GM23338 (cell line): ENCODE measurements at places on chromosomes 13 and 19. TPM values are rescaled to one million over a fixed set of nuclear protein-coding genes. Genes with fewer than 3 reads are reported as not detected.

Gene DACT3
- 1.2 and 2.6 TPM in 2 replicates for total RNA-seq

Gene METTL21C
- total RNA-seq = not detected in 2 replicates

DNA sequence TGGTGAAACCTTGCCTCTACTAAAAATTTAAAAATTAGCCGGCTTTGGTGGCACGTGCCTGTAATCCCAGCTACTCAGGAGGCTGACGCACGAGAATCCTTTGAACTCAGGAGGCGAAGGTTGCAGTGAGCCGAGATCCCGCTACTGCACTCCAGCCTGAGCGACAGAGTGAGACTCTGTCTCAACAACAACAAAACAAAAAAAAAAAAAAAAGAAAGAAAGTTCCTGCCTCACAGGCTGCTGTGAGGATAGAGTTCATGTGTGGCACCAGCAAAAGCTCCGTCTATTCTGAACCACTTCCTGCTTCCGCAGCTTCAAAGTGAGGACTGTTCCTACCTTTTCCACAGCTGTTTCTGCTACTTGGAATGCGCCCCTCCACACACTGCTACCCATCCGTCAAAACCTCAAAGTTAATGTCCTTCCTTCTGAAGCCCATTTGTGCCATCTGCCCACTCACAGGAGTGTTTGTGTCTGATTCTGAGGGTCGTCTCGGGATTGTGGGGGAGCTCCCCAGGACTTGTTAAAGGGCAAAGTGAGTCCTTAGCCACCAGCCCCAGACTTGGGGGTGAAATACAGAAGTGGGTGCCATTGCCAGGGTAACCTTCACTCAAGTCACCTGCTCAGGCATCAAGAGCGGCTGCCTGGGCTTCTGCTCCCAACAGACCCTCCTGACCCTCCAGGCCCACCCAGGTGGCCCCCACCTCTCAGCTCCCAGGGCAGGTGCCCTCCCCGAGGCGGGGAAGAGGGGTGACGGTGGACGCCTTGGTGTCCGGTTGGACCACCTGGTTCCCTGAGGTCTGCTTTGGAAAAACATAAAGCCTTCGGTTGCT, 2.9 kb downstream of the MFSD12 start:
- no peak overlapping the region for H3K27ac ChIP-seq
- no peaks in the 10 kb centered on the region for H3K36me3 ChIP-seq
- H3K27me3 ChIP-seq = peaks cover 10% of the 10 kb centered on the region; the same call in 1 of the 2 replicates
- no peak for DNase-seq
- no peaks in the 10 kb centered on the region; the same call in 1 of the 2 replicates for H3K4me1 ChIP-seq

Gene PRR36
- total RNA-seq = 12.1 and 17.6 TPM in 2 replicates

Gene C19orf67
- total RNA-seq = not detected in 2 replicates

- no peak overlapping the region for H3K4me3 ChIP-seq
- peaks cover 11% of the 10 kb centered on the region for H3K4me1 ChIP-seq
- no peak overlapping the region for H3K27ac ChIP-seq
- DNase-seq = no peak
- no peaks in the 10 kb centered on the region for H3K27me3 ChIP-seq
- H3K36me3 ChIP-seq = no peaks in the 10 kb centered on the region
Measured at GRCh38 chr13:51064753-51065152, 46.3 kb downstream of the C13orf42 start.

DNA sequence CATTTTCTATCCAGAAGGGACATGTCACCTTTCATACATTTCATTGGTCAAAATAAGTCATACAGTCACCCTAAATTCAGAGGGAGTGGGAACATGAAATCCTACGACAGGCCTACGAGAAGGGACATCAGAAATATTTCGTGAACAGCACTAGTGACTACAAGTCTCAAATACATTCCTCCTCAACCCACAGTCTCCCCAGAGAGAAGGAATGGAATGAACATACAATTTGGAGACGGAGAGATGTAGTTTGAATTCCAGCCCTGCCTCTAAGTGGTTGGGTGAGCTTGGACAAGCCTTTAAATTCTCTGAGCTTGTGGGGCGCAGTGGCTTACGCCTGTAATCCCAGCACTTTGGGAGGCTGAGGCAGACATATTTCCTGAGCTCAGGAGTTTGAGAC, 9.9 kb downstream of the SERTM1 start:
- H3K4me3 ChIP-seq = no peak overlapping the region
- peaks cover 19% of the 10 kb centered on the region for H3K4me1 ChIP-seq
- no peaks in the 10 kb centered on the region for H3K27me3 ChIP-seq

Gene PRODH2
- not detected in 2 replicates for total RNA-seq

Gene TUBB4A
- 31.1 and 41.7 TPM in 2 replicates for total RNA-seq

DNA sequence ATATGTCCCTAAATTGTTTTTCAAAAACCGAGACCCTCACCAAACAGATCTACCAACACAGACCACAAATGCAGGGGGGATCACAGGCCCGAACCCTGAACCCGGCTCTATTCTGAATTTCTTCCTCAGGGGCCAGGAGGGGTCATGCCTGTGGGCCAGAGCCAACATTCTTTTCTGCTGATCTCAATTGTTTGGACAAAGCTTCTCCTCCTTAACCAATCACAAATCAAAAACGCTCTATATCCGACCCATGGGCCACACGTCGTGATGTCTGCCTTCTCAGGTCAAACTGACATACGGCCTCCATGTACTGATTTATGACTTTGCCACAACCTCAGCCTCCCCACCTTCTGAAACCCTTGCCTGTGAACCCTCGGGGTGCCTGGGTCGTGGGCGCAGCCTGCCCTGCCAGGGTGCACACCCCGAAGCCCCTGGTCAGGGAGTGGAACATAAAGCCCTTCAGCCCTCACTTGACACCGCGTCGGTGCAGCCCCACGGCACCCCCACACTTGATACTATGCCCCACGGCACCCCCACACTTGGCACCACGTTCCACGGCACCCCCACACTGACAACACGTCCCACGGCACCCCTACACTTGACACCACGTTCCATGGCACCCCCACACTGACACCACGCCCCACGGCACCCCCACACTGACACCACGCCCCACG, 58.4 kb upstream of the C13orf46 start:
- H3K4me1 ChIP-seq = peaks cover 5% of the 10 kb centered on the region; the same call in 1 of the 2 replicates
- no peak overlapping the region for H3K27ac ChIP-seq
- no peak for DNase-seq

DNA sequence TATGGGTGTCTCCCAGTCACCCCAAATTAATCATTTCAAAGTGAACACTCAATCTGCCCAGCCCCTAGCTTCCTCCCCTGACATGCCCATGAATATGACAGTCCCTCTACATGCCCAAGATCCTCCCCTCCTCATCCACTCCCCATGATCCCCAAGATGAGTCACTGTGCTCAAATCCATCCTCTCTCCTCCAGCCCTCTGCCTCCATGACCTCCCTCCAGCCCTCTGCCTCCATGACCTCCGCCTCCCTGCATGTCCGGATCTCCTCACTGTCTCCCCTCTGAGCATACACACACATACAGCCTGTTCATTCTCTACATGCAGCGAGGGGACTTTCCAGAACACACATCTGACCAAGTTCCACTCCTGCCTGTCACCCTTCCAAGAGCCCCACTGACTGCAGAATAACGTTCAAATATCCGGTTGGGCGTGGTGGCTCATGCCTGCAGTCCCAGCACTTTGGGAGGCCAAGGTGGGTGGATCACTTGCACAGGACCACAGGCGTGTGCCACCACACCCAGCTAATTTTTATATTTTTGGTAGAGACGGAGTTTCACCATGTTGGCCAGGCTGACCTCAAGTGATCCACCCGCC, 18.4 kb upstream of the FEM1A start:
- DNase-seq = no peak
- no peaks in the 10 kb centered on the region for H3K27me3 ChIP-seq
- no peak overlapping the region for H3K4me3 ChIP-seq
- H3K27ac ChIP-seq = no peak overlapping the region
- H3K36me3 ChIP-seq = no peaks in the 10 kb centered on the region

DNA sequence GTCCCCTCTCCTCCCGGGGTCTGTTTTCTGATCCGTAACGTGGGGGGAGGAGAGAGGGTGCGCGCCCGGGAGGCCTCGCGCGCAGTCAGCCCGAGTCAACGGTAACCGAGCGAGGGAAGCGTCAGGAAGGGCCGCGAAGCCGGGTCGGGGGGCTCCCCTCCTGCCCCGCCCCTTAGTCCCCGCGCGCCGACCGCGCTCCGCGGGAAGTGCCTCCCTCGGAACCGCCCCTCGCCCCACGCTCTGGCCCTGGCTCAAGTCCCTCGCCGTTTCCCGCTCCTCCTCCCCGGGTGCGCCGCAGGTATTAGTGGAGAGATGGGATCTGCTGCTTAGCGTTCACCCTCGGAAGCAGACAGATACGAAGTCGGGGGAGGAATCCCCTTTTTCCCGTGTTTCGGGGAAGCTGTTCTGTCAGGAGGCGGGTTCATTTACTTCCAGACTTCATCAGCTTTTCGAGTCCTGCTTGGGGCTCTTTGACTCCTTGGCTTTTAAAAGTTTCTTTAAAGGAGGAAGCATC, 770 bp downstream of the HNRNPM start:
- peak overlapping the region; percentile 97 for H3K4me3 ChIP-seq
- H3K27ac ChIP-seq = peak overlapping the region; percentile 87
- no peaks in the 10 kb centered on the region for H3K36me3 ChIP-seq
- peak; percentile 44 for DNase-seq

DNA sequence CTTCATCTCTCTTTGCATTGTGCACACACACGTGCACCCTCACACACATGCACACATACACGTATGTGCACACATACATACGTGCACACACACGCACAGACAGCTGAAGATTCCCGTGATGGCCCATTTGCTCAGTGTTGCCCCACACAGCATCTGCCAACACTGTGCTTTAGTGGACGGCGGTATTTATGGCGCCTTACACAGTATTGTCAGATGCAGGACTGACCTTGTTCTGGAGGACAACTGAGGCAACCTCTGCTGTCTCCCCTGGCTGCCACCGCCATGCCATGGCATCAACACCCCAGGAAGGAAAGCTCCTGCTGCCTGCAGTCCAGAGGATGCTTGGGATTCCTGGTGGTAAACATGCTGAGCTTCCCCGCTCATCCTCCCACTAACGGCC, 316.4 kb downstream of the TEX29 start:
- no peak overlapping the region for H3K27ac ChIP-seq
- no peaks in the 10 kb centered on the region for H3K36me3 ChIP-seq
- no peaks in the 10 kb centered on the region for H3K27me3 ChIP-seq
- no peak overlapping the region for H3K4me3 ChIP-seq

- no peaks in the 10 kb centered on the region for H3K27me3 ChIP-seq
- no peak for DNase-seq
- H3K4me3 ChIP-seq = no peak overlapping the region
- no peaks in the 10 kb centered on the region for H3K36me3 ChIP-seq
- no peak overlapping the region for H3K27ac ChIP-seq
Measured at GRCh38 chr19:55028757-55029156, 9.3 kb downstream of the GP6 start.

DNA sequence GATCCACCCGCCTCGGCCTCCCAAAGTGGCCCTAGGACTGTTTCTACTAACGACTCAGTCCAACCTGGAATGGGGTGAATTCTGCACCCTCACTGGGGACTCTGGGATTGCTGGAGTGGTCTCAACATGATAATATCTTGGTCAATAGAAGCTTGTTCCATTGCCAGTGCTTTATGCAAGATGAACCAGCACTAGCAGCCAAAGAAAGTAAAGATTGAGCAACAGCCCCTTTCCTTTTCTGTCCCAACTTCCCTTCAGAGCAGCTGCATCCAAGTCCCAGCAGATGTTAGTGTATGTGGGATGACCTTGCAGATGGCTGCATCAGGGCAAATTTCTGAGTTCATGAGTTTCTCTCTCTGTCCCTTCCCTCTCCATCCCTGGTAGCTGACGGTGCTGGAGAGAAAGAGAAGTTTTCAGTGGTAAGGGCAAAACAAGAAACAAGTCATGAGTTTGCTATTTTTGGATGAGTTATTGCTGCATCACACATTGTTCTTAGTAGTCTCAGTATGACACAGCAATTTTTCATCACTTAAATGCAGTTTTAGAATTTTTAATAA, 183.6 kb upstream of the EDNRB start:
- H3K27me3 ChIP-seq = no peaks in the 10 kb centered on the region
- no peak overlapping the region for H3K4me3 ChIP-seq
- no peaks in the 10 kb centered on the region for H3K4me1 ChIP-seq
- no peak for DNase-seq
- no peaks in the 10 kb centered on the region for H3K36me3 ChIP-seq
- H3K27ac ChIP-seq = no peak overlapping the region

Gene ZSCAN5B
- total RNA-seq = 0.10 TPM in 1 of 2 replicates, not detected in the other

Gene ZNF709
- 1.8 and 2.7 TPM in 2 replicates for total RNA-seq

Gene STARD13
- total RNA-seq = 2.9 and 5.2 TPM in 2 replicates

- no peak for DNase-seq
- no peaks in the 10 kb centered on the region for H3K4me1 ChIP-seq
- H3K27me3 ChIP-seq = no peaks in the 10 kb centered on the region
Measured at GRCh38 chr13:29156136-29156535, 336.0 kb downstream of the MTUS2 start.

Gene DIAPH3
- 19.5 and 23.4 TPM in 2 replicates for total RNA-seq

GRCh38 chr13:45215392-45216077, 14.7 kb upstream of the KCTD4 start:
- H3K4me1 ChIP-seq = peaks cover 18% of the 10 kb centered on the region
- no peaks in the 10 kb centered on the region for H3K36me3 ChIP-seq
- H3K4me3 ChIP-seq = no peak overlapping the region
- no peaks in the 10 kb centered on the region for H3K27me3 ChIP-seq

- no peaks in the 10 kb centered on the region for H3K27me3 ChIP-seq
- H3K4me1 ChIP-seq = no peaks in the 10 kb centered on the region
- H3K27ac ChIP-seq = no peak overlapping the region
Measured at GRCh38 chr19:12647490-12648071, 19.0 kb downstream of the MAN2B1 start.

Gene CGB3
- not detected in 2 replicates for total RNA-seq

DNA sequence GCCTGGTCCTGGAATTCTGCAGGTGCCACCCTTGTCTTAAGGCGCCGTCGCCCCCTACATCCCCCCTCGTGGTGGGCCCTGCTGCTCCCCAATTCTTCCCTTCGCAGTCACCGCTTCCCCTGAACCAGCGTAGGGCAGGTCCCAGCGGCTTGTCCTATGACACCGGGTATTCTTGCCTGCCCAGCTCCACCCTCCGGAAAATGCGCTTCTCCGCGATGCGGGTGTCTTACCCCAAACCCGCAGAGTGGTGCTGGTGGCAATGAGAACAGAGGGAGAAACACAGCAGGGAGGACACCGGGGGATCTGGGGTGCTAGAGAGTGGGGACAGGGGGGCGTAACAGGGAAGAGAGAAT, 9.0 kb downstream of the ZNF808 start:
- no peak overlapping the region for H3K27ac ChIP-seq
- H3K4me1 ChIP-seq = no peaks in the 10 kb centered on the region; the same call in 1 of the 2 replicates
- H3K27me3 ChIP-seq = peaks cover 10% of the 10 kb centered on the region
- peak overlapping the region; percentile 85 for H3K4me3 ChIP-seq
- no peaks in the 10 kb centered on the region for H3K36me3 ChIP-seq

Gene TPP2
- total RNA-seq = 91.9 and 111 TPM in 2 replicates
